NCI-H526 treated with DMSO at 0.1 percent for 48 hours (cell line): ENCODE measurements at places on chromosomes 2 and 18.

- no peak for DNase-seq
Measured at GRCh38 chr2:208039376-208040110, 14.2 kb upstream of the PLEKHM3 start.

- no peak for DNase-seq
Measured at GRCh38 chr2:168583710-168584521, 127.8 kb downstream of the CERS6 start.

GRCh38 chr2:58101500-58101899 lies 54.9 kb downstream of the VRK2 start:
- DNase-seq, result no peak

DNA sequence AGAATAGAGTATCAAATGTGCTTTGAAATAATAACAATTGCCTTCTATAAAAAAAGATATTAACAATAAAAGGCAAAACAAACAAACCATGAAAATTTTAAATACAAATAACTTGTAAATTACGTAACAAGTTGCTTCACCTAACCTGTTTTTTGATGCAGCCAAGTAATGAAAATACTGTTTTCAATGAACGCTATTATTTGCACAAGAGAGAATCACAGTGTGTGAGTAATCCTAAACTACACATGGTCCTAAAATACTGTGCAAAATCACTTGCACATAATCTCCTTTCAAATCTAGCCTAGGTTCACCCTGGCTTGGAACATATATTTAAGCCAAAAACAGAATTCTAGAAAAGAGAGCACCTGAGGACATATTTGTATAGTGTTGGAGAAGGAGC lies 98.9 kb downstream of the CCDC148 start:
- DNase-seq, result no peak

GRCh38 chr18:8367217-8367988 lies 241.8 kb upstream of the RAB12 start:
- peak; percentile 45 for DNase-seq

DNA sequence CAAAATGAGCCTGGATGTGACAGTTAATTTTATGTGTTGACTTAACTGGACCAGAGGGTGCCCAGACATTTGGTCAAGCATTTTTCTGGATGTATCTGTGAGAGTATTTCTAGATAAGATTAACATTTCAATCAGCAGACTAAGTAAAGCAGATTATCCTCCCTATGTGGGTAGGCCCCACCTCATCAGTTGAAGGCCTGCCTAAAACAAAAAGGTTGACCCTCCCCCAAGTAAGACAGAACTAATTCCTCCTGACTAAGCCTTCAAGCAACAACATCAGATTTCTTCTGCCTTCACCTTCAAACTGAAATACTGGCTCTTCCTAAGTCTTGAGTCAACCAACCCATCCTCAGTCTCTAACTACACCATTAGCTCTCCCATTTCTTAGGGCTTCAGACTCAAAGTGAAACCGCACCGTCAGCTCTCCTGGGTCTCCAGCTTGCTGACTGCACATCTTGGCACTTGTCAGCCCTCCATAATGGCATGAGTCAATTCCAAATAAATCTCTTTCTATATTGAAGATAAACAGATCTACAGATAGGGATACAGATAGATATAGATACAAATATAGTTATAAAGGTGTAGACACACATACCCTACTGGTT lies 47.9 kb downstream of the MEMO1 start:
- DNase-seq, result no peak

GRCh38 chr18:50724751-50725151 lies 95.1 kb downstream of the MRO start:
- no peak for DNase-seq

GRCh38 chr2:70214953-70215549 lies 24.2 kb upstream of the C2orf42 start:
- no peak for DNase-seq

GRCh38 chr18:46917108-46917802 lies at the start of the genes KATNAL2 and PIAS2:
Gene KATNAL2, plus strand, starts transcription at chr18:46917602. Its CDS starts 29,271 bp downstream, at chr18:46946873.
Gene PIAS2, minus strand, starts transcription at chr18:46917507. Its CDS starts 162 bp downstream, at chr18:46917345.
- DNase-seq, result peak; percentile 43

GRCh38 chr2:41598161-41598894 lies 449.5 kb upstream of the PKDCC start:
- no peak for DNase-seq

DNA sequence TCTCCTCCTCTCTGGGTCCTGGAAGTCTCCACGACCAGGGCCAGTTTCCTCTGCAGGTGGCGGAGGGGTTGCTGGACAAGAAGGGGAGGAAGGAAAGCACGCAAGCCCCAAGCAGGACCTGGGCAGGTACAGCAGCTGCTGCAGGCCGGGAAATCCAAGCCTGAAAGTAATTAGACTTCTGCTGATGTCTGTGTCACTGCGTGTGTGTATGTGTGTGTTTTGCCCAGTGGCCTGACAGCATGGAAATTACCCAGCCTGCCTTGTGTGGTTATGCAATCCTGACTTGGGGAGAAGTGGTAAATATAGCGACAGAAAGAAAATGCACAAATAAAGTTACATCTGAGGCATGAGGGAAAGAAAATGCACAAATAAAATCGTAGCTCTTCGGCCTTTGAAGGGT lies 121.8 kb upstream of the ZBTB14 start:
- peak; percentile 0 for DNase-seq

- no peak for DNase-seq
Measured at GRCh38 chr2:9099341-9099751, 95.9 kb upstream of the MBOAT2 start.

DNA sequence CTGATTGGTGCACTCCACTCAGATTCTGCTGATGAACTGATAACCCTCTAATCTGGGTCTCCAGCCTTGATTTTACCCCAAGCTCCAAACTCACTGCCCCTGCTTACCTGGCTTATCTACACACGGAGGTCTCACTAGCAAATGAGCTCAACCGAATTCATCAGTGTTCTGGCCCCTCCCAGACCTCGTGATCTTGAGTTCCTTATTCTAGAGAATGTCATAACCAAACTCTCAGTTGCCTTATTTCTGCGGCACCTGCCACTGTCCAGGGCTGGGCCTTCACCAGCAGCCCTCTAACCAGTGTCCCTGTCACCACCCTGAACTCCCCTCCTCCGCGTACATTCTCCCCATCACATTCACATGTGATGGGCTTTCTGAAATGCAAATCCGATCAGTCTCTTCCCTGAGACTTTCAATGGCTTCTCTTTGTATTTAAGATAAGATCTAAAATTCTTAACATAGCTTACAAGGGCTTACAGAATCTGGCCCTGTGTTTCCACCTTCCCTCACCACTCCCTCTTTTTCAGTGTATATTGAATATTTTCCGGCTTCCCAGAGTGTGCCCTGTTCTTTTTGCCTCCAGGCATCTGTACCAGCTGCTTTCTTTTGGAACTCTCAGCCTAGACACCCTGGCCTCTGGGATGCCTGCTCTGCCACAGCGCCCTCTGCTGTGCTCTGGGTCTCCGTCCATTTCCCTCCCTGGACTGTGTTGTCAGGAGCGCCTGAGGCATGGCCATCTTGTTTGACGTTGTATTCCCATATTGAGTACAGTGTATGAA lies 31.1 kb downstream of the NAB1 start:
- DNase-seq, result peak; percentile 69

DNA sequence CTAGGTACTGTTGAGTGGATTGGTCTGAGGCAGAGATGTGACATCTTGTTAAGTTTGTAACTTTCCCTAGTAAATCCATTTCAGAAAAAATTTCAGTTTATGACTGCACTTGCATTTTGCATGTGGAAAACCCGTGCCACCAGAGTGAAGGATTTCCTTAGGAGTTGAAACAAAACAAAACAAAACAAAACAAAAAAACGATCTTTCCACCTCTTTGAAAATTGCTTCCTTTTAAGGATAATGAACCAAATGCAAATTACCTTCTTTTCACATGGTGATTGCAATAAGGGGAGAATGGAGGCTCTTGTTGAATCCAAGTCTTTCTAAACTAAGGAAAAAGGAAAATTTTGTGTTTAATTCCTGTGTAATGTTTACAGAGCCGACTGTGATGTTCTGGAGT lies 43.2 kb downstream of the PHLPP1 start:
- DNase-seq, result no peak

GRCh38 chr2:165219481-165219880 lies 15.6 kb upstream of the SCN3A start:
- no peak for DNase-seq

- no peak for DNase-seq
Measured at GRCh38 chr18:79742076-79742475, 55.7 kb upstream of the KCNG2 start.

DNA sequence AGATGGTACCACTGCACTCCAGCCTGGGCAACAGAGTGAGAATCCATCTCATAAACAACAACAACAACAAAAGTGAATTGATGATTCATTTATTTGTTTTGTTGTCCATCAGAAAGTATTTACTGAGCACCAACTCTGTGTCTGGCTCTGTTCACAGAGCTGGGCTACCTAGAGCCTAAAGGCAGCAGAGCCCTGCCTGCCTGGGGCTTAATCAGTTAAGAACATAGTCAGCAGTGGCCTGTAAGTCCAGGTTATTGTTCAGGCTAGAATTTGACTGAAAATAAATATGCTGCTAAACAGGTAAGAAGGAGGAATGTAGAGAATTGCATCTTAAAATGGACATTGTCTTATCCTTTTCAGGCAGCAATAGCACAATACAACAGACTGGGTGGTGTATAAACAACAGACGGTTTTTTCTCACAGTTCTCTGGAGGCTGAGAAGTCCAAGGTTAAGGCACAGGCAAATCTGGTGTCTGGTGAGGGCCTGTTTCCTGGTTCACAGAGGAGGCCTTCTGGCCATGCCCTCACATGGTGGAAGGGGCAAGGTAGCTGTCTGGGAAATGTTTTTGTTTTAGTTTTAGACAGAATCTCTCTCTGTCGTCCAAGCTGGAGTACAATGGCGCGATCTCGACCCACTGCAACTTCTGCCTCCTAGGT lies 22.2 kb upstream of the ARL4C start:
- DNase-seq, result no peak

DNA sequence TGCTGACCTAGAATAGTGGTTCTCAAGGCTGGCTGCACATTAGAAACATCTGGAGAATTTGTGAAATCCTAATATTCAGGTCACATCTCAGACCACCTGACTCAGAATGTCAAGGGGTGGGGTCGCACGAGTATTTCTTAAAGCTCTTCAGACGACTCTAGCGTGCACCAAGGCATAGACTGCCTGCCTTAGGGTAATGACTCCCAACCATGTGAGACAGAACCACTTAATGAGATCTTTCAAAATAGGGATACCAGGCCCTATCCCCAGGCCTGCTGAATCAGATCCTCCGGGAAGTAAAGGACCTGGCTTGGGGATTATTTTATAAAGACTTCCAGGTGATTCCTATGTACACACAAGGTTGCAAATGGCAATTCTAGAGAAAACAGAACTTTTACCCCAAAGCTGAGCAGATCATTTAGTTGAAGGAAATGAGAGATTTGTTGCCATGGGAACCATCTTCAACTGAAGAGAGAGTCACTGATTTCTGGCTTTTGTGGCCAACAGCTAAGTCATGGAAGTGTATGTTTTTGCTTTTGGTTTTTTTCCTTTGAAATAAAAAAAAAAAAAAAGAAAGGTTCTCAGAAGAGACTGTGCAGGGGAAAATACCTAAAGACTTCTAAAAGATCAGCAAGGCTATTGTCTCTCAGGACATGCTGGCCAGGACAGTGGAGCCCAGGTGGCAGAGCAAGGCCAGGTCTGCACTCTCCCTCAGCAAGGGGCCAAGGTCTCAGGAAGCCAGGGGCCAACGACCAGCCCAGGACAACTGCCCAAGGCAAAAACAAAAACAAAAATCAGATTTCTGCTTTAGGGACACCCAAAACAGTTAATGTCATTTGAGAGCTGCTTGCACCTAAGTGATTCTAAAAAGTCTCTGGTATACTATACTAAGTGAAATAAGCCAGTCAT lies 15.3 kb upstream of the LOXHD1 start:
- no peak for DNase-seq

DNA sequence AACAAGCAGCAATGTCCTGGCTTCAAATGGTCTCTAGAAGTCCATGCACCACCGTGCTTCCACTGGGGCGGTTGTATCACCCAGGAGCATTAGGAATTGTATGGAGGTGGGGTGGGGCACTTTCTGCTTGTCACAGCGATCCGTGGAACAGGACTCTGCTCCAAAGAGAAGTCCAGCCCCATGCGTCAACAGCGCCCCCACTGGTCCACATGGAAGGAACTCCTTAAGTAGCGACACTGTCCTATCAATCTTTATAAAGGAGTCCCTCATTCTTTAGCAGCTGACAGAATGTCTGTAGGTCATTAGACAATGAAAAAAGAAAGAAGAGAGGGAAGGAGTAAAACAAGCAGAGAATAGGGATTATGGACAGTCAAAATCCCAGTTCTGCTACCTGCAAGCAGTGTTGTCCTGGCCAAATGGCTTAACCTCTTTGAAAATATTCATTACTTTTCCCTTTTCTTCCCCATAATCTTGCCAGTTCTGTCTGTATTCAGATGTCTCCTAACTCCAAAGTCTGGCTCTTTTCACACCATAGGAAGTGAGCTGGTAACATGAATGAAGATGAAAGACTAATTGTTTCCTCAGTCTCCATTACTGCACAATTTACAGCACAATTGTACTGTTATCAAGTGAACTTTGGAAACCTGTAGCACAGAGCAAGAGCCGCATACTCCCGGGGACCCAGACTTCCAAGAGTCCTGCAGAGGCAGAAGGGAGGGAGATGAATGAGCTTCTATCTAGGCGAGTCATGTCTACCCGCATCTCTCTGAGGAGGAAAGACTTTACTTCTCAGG lies 9.9 kb downstream of the NFE2L2 start:
- peak; percentile 40 for DNase-seq

DNA sequence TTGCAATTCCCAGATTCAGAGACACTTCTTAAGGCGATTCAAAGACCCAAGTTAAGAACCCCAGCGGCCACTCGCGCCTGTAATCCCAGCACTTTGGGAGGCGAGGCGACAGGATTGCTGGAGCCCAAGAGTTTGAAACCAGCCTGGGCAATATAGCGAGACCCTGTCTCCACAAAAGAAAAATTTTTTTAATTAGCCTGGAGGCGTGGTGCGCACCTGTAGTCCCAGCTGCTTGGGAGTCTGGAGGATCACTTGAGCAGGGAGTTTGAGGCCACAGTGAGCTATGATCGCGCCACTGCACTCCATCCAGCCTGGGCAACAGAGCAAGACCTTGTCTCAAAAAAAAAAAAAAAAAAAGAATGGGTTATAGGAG lies 585 bp upstream of the ANAPC1 start:
- no peak for DNase-seq

GRCh38 chr18:45444040-45444439 lies 171.2 kb upstream of the SLC14A2 start:
- DNase-seq, result no peak

DNA sequence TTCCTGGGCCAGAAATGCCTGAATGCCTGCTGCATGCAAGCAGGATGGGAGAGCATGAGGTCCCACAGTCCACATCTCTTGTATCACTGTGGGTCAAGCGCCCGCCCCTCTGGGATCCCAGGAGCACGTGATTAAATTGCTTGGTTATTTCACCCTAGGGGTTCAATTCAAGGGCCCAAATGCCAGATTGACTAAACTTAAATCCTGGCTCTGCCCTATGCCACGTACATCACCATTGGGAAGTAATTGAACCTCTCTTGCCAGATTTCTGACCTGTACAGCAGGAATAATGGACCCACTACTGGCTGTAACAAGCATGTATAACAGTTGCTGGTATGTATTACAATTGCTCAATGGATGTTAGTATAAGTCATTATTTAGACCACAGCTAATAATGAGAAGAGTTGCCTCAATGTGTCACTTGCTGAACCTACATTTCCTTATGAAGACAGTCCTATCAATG lies 19.9 kb downstream of the FHL2 start:
- DNase-seq, result no peak
